ENCODE measurements at places on chromosomes 7 and 10. TPM values are rescaled to one million over a fixed set of nuclear protein-coding genes. Genes with fewer than 3 reads are reported as not detected.

Gene ZNF277
- 12.8 TPM for total RNA-seq

DNA sequence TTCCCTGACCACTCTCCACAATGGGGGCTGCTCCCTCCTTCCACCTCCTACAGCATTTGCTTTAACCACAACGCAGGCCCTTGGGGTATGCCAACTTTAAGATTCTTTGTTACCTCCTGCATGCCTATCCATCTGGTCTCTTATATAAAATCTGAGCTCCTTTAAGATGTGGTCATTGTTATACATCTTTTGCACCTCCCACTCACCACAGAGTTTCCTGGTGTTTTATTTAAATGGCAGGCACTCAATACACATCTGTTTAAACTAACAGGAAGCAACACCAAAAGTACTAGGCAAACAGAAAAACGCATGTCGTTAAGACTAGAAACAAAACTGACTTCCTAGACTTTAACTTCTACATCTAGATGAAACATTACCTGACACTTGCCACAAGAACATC is 36.3 kb downstream of the SLC25A13 start:
- H3K27me3 ChIP-seq = no peaks in the 10 kb centered on the region
- no peak for DNase-seq
- no peak overlapping the region for H3K4me3 ChIP-seq
- no peak overlapping the region for H3K27ac ChIP-seq
- H3K36me3 ChIP-seq = no peaks in the 10 kb centered on the region

Gene RELN
- 0.10 TPM for total RNA-seq

- peaks cover 6% of the 10 kb centered on the region for H3K4me1 ChIP-seq
- H3K4me3 ChIP-seq = peak overlapping the region; percentile 44
- no peak for DNase-seq
- H3K27me3 ChIP-seq = peaks cover 50% of the 10 kb centered on the region
Observed at GRCh38 chr7:117478836-117479224, 995 bp upstream of the CFTR start.

DNA sequence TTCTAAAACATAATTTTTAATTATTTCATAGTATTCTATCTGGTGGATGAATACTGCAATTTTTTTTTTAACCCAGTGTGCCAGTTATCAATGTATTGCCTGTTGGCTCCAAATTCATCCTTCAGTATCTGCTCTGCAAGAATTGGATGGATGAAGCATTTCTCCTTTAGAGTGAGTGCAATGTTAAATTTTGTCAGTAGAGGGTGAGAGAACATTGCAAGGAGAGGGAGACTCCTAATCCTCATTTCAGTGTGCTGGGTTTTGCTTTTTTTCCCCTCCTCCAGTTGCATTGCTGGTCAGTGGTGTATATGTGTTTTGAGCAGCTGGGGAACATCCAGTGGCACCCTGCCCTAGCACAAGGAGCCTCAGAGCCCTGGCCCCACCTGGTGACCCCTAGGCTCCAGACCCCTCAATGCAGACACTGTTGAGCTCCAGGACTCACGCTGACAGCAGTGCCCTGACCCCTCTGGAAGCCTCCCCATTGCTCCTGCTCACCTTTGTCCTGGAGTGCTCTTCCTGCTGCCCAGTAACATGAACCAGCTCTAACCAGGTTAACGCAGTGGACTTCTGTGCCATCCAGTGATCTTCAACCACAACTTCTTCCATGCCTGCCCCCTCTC is 199.4 kb downstream of the USP6NL start:
- no peaks in the 10 kb centered on the region for H3K36me3 ChIP-seq
- DNase-seq = no peak

DNA sequence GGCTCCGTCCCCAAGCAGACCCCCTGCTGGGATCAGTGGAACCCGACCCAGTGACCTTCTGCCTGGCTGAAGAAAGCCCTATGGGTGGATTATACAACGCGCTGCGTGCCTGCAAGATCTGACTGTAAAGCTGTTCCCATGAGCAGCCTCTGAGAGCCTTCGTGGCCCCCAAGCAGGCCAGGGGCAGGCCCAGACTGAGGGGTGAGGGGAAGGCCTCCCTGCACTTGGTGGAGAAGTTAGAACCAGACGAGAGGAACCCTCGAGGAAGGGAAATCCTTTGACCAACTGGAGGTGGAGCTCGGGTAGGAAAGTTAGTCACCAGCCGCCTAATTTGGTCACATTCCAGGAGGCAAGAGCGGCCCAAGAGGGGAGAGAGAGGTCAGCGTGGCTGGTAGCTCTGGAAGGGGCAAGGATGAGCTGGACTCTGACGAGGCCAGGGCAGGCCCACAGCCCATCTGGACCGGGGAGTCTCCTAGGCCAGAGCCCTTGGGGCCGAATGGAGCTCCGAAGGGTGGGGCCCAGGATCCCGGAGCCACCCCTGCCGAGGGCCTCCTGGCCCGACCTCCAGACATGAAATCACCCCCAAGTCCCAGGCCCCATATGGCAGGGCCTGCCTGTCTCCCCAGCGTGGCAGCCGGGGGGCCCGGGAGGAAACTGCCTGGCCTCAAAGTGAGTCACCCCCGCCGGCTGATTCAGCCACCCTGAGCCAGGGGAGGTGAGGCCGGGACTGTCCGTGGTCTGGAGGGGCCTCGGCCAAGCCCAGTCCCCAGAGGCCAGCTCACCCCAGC is 23.3 kb upstream of the PDGFA start:
- peak overlapping the region; percentile 78 for H3K27ac ChIP-seq
- peaks cover 35% of the 10 kb centered on the region for H3K4me1 ChIP-seq
- DNase-seq = peak; percentile 64
- no peak overlapping the region for H3K4me3 ChIP-seq
- H3K27me3 ChIP-seq = no peaks in the 10 kb centered on the region

Gene ADCYAP1R1
- not detected for total RNA-seq

GRCh38 chr10:86306628-86307278 is 59.8 kb downstream of the GRID1 start:
- H3K27me3 ChIP-seq = peaks cover 8% of the 10 kb centered on the region
- no peak overlapping the region for H3K4me3 ChIP-seq
- no peak for DNase-seq
- no peak overlapping the region for H3K27ac ChIP-seq

DNA sequence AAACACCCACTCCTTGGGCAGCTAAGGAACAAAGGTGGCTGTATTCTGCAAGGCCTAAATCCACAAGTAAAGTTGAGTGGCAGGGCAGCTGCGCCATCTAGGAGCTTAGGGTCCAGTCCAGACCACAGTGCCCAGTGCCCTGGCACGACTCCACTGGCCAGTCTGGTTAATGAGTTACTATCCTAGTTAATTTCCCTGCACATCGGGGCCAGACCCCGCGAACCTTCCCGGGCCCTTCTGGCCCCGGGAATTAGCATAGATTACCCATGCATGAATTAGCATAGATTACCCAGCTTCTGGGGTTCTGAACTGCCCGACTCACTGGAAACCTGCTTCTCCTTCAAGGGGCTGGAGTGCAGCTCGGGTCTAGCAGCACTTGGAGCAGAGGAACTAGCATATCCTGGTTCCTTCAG is 3.2 kb upstream of the EMX2 start:
- peaks cover 6% of the 10 kb centered on the region for H3K4me1 ChIP-seq
- DNase-seq = no peak
- no peak overlapping the region for H3K27ac ChIP-seq
- no peaks in the 10 kb centered on the region for H3K36me3 ChIP-seq
- peaks cover 38% of the 10 kb centered on the region for H3K27me3 ChIP-seq

Gene ASB15
- not detected for total RNA-seq

DNA sequence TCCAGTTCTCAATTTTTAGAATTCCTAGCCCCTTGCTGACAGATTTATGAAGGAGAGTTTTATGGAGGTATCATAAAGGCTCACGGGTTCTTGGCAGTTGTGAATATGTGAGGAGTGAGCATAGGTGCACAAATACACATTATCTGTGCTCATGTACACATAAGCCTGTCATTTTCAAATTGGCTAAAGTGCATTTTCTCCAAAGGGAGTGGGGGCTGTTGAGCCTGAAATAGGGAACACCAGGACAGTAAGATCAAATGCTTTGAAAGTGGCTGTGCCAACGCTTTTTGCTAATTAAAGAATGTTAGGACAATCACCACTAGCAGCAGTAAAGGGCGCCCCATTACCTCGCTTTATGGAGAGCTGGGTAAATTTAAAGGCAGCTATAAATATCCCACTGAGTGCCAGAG is 8.3 kb upstream of the LRRC4 start:
- H3K27ac ChIP-seq = no peak overlapping the region
- H3K4me1 ChIP-seq = no peaks in the 10 kb centered on the region
- no peaks in the 10 kb centered on the region for H3K36me3 ChIP-seq
- H3K27me3 ChIP-seq = no peaks in the 10 kb centered on the region
- H3K4me3 ChIP-seq = no peak overlapping the region

DNA sequence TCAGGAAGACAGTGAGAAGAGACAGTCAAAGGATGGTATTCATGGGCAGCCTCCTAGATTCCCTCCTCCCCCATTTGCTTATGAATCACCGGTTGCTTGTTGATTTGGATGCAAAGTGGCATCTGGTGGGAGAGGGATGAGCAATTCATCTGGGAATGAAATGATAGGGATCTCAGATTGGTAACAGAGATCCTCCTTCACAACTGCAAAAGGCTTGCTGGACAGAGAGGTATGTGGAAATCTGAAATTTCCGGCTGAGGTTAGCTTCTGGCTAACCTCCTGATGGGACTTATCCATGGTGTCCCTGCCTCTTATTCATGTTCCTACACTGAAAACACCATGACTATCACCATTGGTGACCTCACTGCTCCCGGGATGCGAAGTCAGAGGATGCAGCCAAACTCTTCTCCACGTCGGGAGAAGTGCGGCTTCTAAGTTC is 48.4 kb upstream of the PODXL start:
- no peaks in the 10 kb centered on the region for H3K36me3 ChIP-seq
- DNase-seq = no peak
- no peak overlapping the region for H3K27ac ChIP-seq
- H3K4me1 ChIP-seq = no peaks in the 10 kb centered on the region
- H3K27me3 ChIP-seq = no peaks in the 10 kb centered on the region

DNA sequence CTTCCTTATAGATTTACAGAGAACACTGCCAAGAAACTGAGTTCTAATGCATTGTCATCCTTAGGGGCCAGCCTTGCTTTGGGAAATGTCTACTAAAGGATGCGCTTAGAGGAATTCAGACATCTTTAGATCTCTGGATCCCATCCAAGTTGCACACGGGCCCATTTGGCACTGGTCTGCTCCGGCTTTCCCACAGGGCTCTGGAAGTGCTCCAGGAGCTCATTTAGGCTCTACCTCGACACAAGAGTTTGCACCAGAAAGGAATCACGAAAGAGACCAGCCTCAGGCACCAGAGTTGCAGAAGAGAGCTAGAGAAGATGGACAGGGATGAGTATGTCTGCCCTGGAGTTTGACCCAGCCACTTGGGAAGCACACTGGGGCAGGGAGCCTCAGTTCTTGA is 150.1 kb upstream of the TMEM72 start:
- peaks cover 4% of the 10 kb centered on the region for H3K27me3 ChIP-seq
- H3K4me1 ChIP-seq = no peaks in the 10 kb centered on the region
- no peak overlapping the region for H3K27ac ChIP-seq
- no peaks in the 10 kb centered on the region for H3K36me3 ChIP-seq
- DNase-seq = no peak

DNA sequence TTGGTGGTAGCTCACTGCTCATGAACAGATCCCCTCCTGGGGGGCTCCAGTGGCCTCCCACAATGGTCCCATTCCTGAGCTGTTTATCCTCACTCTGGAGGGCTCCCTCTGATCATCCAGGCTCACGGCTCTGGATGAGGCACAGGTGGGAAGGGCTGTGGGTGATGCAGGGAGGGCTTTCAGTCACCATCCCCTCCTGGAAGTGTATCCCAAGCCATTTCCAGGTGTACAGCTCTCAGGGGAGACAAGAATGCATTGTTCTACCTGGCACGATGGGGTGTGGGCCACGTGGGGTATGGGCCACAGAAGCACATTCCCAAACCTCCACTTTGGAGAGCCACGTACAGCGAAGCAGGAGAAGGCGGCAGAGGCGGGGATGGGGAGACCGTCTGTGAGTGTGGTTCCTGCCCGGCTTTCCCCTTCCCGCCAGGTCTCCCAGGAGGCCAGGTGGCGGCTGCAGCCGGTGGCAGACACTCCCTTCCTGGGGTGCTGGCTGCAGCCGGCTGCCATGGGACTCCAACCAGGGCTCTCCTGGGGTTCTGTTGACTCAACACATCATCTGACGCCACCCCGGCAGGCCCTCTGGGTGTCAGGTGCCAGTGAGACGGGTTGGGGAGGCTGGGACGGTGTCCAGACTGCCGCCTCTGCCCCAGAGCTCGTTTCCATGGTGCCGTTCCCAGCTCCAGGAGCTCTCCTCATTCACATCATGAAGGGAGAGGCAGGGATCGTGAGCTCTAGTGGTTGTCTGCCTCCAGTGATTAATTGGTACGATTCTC is 169.7 kb upstream of the RHEB start:
- H3K27ac ChIP-seq = peak overlapping the region; percentile 99
- DNase-seq = no peak
- peak overlapping the region; percentile 26 for H3K4me3 ChIP-seq
- H3K36me3 ChIP-seq = no peaks in the 10 kb centered on the region

Gene SKIDA1
- total RNA-seq = 9.3 TPM

GRCh38 chr10:20767028-20767427 is 130.1 kb downstream of the NEBL start:
- no peak overlapping the region for H3K27ac ChIP-seq
- DNase-seq = no peak
- no peaks in the 10 kb centered on the region for H3K4me1 ChIP-seq
- no peak overlapping the region for H3K4me3 ChIP-seq
- H3K27me3 ChIP-seq = no peaks in the 10 kb centered on the region

DNA sequence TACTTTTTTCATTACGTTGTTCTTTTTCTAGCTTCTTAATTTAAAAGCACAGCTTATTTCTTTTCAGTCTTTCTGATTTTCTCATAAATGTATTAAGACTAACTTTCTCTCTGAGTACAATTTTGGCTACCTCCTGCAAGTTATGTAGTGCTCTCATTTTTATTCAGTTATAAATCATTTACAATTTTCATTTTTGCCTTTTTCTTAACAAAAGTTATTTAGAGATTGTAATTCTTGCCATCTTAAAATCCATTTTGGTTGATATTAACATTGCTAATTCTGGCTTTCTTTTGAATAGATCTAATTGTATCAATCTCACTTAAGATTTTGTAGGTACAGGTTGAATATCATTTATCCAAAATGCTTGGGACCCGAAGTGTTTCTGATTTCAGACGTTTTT is 97.2 kb upstream of the LRRC4 start:
- no peak overlapping the region for H3K4me3 ChIP-seq
- DNase-seq = no peak
- H3K27me3 ChIP-seq = peaks cover 48% of the 10 kb centered on the region
- no peaks in the 10 kb centered on the region for H3K36me3 ChIP-seq
- H3K27ac ChIP-seq = no peak overlapping the region

- H3K4me1 ChIP-seq = no peaks in the 10 kb centered on the region
- no peaks in the 10 kb centered on the region for H3K27me3 ChIP-seq
- H3K4me3 ChIP-seq = no peak overlapping the region
- H3K27ac ChIP-seq = no peak overlapping the region
- DNase-seq = no peak
Observed at GRCh38 chr7:105759670-105760550, 116.5 kb downstream of the ATXN7L1 start.

GRCh38 chr7:30617359-30617758 is 22.7 kb downstream of the GARS1 start:
- DNase-seq = no peak
- H3K27me3 ChIP-seq = no peaks in the 10 kb centered on the region
- H3K4me3 ChIP-seq = no peak overlapping the region
- peaks cover 81% of the 10 kb centered on the region for H3K36me3 ChIP-seq
- no peak overlapping the region for H3K27ac ChIP-seq
